Activated CD4-positive, alpha-beta T cell treated with anti-CD3 and anti-CD28 coated beads for 36 hours (primary cell): ENCODE measurements at places on chromosomes 7 and 10. TPM values are rescaled to one million over a fixed set of nuclear protein-coding genes. Genes with fewer than 3 reads are reported as not detected.

PKD2L1 gene
- not detected for total RNA-seq

GRCh38 chr10:114665873-114666272 lies 7.8 kb upstream of the ABLIM1 start:
- no peak for DNase-seq
- H3K4me3 ChIP-seq = no peak overlapping the region
- H3K27me3 ChIP-seq = no peaks in the 10 kb centered on the region
- no peak overlapping the region for H3K27ac ChIP-seq
- no peaks in the 10 kb centered on the region for H3K36me3 ChIP-seq
- no peaks in the 10 kb centered on the region for H3K4me1 ChIP-seq

GRCh38 chr10:102791754-102792395 lies 45.3 kb downstream of the CYP17A1 start:
- H3K36me3 ChIP-seq = peaks cover 13% of the 10 kb centered on the region
- H3K4me3 ChIP-seq = no peak overlapping the region
- peaks cover 34% of the 10 kb centered on the region for H3K4me1 ChIP-seq

DNA sequence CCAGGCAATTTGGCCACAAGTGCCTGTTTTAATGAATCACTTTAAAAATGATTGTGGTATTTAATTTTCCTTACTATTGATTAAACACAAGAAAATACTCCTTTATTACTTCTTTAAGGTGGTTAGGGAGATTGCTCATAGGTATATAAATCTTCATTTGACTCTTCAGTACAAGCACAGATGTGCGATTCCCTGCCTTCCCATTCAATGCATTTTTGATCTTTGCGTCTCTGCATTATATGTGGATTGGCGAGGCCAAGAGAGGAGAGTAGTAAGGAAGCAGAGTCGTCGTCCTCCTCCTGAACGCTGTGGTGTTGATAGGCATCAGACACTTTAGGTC lies 683.7 kb downstream of the LRMDA start:
- H3K36me3 ChIP-seq = no peaks in the 10 kb centered on the region
- no peak overlapping the region for H3K4me3 ChIP-seq
- H3K27ac ChIP-seq = no peak overlapping the region
- DNase-seq = no peak
